ENCODE measurements at places on chromosomes 13 and 19.
A peak's percentile ranks its signal among the peaks of the same experiment; 100 is the strongest.

GRCh38 chr13:31174018-31174417 is 12.3 kb upstream of the HSPH1 start:
- DNase-seq: no peak

DNA sequence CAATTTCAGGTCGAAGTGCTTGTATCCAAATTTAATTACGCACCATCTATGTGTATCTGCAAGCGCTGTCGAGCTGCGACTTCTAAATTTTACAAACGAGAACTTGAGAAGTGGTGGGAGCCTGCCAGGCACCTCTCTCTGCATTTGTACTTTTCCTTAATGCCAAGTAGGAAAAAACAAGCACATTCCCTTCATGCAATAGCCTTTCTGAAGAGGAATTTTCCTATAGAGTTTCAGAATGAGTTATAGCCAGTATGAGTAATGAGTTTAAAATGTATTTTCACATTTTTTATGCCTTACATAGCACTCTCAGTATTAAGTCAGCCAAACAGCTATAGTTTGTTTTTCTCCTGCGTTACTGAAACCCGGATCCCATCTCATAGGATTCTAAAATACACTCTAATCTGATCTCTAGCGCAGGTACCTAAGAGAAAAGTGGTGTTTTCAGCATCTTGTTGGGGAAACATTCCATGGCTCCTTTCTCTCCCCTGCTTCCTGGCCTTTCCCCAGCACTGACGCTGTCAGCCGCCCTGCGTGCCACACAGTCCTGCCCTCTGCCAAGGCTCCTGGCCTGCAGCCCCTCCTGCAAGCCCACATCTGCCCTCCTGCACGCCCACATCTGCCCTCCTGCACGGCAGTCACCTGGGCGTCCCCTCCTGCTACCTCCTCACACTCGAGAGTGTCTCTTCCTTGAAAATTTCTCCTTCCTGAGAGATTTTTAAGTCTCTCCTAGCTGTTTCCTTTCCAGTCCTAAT is 526.9 kb downstream of the MYO16 start:
- DNase-seq: no peak

GRCh38 chr13:112219740-112220139 is 152.8 kb downstream of the SOX1 start:
- no peak for DNase-seq

DNA sequence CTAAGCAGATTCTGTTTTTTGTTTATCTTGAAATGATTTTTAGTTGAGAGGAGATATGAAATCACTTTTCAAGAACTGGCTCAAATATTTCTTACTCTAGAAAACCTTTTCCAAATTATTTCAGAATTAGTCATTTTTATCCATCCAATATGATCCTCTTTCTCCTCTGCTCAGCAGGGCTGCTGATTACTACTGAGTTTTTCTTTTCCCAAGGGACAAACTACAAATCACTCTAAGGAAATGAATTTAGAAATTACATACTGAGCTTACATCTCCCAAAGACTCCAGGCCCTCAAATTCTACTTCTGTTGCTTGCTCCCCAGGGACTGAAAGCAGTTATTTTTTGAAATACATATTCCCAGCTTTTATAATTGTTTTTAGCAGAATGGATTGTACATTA is 87.4 kb upstream of the UFM1 start:
- no peak for DNase-seq

- no peak for DNase-seq
Measured at GRCh38 chr13:70469077-70469476, 360.8 kb upstream of the KLHL1 start.

- DNase-seq: no peak
Measured at GRCh38 chr13:20195801-20196200, 3.1 kb upstream of the GJB2 start.

- DNase-seq: no peak
Measured at GRCh38 chr13:39811051-39811450, 155.6 kb downstream of the COG6 start.

GRCh38 chr13:111370570-111371535 is 50.4 kb downstream of the TEX29 start:
- DNase-seq: no peak

DNA sequence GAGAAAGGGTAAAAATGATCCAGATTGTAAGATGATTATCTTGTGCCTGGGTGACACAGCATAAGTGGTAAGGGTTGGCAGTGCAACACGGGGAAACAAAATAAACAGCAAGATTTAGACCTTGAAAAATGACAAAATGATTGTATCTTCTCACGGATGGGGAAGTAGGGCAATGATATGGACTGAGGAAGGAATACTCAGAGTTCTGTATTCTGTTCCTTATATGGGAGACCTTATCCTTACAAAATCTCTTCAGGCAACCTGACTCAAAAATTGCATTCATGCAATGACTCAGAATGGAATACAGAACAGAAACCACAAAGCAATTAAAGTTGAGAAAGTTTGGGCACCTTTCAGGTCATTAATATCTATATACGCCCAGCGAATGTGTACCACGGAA is 149.0 kb downstream of the HS6ST3 start:
- DNase-seq: no peak

- no peak for DNase-seq
Measured at GRCh38 chr19:5623397-5624017, 624 bp downstream of the SAFB start.

DNA sequence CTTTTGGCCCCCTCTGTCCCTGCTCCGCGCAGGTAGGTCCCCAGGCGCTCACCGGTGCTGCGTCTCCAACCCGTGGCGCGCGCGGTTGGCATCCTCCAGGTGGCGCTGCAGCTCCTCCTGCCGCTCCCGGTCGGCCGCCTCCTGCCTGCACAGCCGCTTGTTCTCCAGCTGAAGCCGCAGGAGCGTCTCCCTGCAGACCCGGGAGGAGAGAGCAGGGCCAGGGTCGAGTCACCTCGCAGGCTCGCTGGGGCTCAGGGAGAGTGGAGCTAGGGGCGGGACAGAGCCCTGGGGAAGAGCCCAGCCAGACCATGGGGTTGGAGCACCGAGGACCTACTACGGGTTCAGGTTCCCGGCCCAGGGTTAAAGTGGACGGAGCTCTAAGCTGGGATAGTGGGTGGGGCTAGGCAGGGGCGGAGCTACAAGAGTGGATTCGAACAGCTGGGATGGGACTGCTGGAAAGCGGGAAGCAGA is 9.3 kb downstream of the HOOK2 start:
- peak; percentile 32 for DNase-seq

DNA sequence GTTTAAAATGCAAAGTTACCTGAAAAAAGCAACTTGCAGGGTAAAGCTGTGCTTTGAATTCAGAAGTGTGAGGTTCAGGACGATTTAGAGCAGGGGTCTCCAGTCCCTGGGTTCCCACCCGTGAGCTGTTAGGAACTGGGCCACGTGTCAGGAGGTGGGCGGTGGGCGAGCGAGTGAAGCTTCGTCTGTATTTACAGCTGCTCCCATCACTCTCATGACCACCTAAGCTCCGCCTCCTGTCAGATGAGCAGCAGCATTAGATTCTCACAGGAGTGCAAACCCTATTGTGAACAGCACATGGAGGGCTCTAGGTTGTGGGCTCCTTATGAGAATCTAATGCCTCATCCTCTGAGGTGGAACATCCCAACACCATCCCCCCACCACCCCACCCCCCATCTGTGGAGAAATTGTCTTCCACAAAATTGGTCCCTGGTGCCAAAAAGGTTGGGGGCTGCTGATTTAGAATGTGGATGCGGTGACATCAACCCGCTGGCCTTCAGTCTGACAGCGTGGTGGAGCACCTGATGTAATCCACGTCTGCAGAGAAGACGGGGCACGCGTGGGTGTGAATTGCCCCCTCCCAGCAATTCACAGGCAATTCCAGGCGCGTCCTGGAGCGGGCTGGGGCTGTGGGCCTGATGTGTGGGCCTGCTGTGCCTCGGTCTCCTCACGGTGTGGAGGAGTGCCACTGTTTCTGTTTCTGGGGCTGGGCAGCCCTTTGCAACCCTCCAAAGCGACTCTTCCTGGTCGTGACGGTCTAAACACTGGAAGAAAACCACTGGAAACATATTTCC is 214.0 kb upstream of the SOX1 start:
- DNase-seq: peak; percentile 63

DNA sequence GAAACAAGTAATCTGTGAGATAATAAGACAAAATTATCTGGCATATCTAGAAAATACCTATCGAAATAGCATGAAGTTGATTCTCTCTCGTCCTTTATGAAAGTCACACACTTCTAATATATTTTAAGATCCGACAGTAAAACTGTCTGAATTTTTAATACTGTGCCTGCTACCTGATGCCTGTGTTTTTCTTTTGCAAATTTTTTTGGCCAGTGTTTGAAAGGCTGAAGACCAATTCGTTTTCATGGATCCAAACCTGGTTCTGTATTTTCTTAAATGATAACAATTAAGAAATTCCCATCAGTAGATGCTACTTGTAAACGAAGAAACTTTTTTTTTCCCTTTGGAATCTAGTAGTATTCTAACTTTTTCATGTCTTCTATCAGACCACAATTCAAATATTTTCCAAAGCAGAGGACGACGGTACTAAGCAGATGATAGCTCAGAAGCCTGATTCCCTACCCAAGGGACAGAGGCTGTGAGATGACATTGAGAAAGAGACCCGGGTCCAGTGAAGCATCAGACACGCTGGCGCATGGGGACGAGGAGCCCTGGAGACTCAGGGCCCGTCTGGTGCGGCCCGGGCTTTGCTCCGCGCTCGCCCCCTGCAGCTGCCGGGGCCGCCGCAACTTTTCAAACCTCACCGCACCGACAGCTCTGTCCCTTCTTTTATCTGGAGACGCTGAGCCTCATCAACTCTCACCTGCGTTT is 49.5 kb upstream of the PABPC3 start:
- DNase-seq: peak; percentile 37

DNA sequence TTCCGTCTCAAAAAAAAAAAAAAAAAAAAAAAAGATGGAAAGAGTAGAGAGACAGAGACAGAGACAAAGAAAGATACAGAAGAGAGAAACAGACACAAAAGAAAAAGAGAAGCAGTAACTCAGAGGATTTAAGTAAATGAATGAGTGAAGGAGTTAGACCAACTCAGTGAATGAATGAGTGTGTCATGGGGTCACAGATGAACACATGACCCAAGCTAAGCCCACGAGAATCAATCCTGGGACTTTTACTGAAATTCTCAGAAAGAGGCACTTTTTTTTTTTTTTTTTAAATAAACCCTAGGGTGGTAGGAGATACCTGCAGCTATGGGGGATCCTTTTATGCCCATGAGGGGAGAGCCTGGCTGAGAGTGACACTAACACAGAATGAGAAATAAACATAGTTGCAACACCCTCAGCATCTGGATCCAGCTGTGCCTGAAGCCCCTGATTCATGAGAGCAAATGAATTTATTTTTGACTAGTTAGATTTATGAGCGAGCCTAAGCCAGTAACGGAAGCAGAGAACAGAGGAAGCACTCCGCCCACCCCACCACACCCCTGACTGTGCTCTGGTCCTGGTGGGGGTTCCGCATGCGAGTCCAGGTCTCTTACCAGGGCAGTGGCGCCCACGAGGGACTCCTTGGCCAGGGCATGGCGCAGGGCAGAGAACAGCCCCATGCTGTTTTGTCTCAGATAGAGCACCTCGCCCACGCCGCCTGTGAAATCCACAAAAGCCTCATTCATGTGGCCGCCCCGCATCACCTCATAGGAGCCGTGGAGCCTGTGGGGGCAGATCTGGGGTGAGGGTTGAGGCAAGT is 4.6 kb downstream of the CAPN12 start:
- no peak for DNase-seq
